ENCODE measurements at places on chromosomes 7 and 10.

GRCh38 chr7:116210345-116211005, at the start of gene TES:
TSS of gene TES (plus strand) at chr7:116210539. CDS start at chr7:116210708, 169 bp downstream.
- no peak for DNase-seq

DNA sequence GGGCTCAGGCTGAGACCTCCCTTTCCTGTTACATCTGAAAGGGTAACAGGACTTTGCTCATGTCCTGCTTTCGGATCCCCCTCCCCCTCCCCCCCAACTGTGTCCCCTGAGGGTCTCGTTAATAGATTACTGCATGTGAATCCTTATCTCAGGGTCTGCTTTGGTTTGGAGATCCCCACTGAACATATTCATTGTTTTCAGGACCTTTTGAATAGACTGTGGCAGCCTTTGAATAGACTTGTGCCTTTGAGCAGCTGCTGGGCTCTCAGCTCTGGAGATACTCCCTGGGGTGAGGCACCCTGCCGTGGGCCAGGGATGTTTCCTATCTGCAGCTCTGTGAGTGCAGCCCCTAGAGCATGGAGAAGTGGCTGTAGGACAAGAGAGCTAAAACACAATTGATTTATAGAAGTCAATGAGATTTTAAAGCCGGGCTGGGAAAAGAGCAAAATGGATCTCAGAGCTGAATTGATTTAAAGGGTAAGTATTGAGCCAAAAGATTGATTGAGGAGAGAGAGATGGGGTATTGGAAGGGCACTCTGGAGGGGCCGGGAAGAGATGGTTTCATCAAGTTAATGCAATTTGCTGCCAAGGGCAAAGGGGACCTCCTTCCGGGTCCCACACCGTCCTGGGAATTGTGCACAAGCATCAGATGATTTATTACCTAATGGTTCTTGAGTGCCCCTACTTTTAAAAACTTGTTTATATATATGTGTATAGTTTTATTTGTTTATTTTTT, 9.9 kb downstream of the ARHGAP22 start:
- DNase-seq: no peak

- DNase-seq: no peak
These were observed 380.3 kb upstream of the SEMA3C start for GRCh38 chr7:81298951-81299666.

DNA sequence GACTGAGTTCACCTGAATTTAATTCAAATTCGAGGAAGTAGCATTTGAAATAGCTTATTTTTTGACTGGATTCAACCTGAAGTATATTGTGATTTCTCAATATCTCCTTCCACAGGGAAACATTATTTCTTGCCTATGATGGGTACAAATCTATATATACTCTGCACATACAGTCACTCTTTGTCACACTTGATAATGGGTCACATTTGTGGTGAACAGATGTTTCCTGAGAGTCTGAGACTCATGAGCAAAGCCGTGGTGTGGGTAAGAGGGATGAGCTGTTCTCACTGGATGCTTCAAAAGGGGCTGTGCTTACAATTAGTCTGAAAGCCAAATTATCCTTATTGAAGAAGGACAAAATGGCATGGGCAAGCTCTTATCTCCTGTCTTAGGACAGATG, 18.0 kb upstream of the TBXAS1 start:
- no peak for DNase-seq

- no peak for DNase-seq
These were observed 87.4 kb downstream of the INPP5A start for GRCh38 chr10:132624847-132625471.

GRCh38 chr10:18087355-18087754, 52.9 kb upstream of the CACNB2 start:
- DNase-seq: no peak

DNA sequence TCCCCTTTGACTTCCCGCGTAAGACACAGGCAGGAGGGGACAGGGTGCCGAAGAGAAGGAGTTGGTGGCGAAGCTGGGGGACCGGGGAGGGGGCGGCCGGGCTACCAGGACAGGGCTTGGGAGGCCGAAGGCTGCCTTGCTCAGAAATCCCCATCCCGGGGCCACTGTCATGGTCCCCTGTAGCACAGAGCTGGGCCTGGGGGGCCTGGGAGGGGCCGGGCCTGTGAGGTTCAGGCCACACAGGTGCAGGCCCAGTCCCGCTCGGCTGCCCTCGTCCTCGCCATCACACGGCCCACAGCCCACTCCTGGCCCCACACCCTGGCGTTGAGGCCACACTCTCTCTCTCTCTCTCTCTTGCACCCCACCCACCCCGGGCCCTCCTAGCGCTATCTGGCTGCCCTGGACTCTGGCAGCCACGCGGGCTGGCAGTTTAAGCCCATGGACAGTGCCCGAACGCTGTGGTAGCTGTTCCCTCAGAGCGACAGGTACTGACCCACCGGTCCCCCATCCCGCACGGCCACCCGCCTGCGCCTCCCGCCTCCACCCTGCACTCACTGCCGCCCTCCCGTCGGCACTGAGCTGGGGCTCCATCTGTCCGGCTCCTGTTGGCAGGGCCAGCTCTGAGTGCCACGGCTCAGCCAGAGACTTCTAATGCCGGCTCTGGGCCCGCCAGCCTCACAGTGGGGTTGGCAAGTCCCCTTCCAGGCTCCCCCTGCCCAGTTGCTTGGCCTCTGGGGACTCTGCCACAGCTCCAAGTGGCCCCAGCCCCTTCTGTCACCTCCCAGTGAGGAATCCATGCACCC, 28.0 kb downstream of the TTYH3 start:
- no peak for DNase-seq

GRCh38 chr7:19508821-19509220, 200.0 kb downstream of the POLR1F start:
- no peak for DNase-seq

DNA sequence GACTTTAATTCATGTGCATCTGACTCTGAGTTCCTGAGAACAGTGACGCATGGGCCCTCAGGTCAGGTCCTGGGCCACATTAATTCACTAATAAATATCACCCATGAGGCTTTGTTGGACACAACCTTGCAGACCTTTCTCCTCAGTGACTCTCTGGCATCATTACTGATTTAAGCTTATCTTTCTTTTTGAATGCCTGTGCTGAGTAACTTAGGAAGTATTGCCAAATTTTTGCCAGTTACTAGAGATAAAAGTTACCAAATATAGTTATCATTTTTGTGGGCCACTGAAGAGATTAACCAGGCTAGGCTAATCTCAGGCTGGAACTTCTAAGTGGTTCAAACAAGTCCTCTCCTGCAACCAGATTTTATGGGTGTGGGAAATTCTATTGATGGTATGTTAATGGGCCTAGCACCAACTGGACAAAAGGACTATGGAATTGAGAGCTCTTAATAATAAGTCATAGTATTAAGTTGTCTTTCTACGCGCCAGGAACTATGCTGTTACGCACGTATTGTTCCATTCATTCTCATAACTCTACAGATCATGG, 28.8 kb upstream of the PRTFDC1 start:
- no peak for DNase-seq

DNA sequence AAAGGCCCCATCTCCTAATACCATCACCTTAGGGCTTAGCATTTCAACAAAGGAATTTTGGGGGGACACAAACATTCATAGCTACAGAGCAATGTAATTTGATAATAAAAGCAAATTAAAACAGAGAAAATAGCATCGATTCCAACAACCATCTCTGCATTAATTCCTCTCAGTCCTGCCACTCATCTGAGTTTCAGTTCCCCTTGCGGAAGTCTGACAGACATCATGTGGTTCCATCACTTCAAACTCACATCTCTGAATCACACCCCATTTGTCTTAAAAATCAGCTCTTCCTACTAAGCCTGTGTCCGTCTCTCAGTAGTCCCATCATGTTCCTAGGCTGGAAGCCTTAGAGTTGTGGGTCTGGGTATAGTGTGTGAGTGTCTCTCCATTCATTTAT, 3.6 kb downstream of the ADCK2 start:
- no peak for DNase-seq

DNA sequence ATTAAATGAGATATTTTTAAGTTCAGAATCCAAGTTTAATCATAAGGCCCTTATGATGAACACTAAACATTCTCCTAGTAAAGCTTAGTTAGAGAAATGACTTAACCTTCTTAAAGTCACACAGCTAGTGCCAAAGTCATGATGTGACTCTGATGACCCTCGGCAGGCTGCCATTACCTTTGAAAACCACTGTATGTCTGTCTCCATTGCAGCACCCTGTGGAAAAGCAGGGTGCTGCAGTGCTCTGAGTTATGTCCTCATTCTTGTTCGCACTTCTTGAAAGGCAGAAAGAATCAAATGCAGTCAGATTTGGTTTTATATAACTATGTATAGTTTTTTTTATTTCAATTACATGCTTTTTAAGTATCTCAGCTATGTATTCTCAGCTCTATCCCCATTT, 105.0 kb downstream of the PHTF2 start:
- DNase-seq: no peak

DNA sequence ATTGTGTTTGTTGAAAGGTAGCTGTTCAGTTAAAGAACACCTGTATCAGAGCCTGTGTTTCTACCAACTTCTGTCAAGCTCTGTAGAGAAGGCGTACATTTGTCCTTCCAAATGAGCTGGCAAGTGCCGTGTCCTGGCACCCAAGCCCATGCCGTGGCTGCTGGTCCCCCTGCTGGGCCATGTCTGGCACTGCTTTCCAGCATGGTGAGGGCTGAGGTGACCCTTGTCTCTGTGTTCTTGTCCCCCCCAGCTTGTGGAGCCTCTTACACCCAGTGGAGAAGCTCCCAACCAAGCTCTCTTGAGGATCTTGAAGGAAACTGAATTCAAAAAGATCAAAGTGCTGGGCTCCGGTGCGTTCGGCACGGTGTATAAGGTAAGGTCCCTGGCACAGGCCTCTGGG, 154.9 kb downstream of the EGFR start:
- no peak for DNase-seq

DNA sequence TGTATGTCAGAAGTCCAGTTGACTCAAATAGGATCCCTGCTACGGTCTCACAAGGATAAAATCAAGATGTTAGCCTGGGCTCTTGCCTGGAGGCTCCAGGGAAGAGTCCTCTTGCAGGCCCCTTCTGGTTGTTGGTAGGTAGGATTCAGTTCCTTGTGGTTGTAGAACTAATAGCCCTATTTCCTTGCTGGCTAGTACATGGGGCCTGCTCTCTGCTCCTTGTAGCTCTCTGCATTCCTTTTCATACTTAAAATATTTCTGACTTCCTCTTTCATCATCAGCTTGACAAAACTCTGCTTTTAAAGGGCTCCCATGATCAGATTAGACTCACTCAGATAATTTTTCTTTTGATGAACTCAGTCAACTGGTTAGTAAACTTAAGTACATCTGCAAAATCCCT, 756.7 kb downstream of the GATA3 start:
- no peak for DNase-seq

DNA sequence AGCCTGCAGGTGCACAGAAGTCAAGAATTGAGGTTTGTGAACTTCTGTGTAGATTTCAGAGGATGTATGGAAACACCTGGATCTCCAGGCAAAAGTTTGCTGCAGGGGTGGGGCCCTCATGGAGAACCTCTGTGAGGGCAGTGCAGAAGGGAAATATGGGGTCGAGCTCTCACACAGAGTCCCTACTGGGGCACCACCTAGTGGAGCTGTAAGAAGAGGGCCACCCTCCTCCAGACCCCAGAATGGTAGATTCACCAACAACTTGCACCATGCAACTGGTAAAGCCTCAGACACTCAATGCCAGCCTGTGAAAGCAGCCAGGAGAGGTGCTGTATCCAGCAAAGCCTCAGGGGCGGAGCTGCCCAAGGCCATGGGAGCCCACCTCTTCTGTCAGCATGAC, 205.8 kb downstream of the CCSER2 start:
- DNase-seq: peak; percentile 24

GRCh38 chr10:16184906-16185305, 251.9 kb upstream of the PTER start:
- no peak for DNase-seq

DNA sequence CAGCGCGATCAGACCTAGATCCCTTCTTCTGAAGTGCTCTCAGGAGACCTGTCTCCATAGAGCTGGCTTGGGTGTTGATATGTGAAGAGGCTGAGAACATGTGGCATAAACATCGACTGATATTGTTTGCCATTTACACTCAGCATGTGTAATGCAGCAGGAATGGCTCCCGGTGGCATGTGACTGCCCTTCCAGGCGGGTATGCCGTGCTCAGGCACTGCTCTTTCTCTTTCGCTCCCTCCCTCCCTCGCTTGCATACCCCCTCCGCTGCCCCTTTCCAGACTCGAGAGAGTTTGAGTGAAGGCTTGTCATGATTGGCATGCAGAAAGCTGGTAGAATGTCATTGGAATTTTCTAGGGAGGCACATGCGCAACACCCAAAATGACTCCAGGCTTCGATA, 107.3 kb upstream of the PDCD4 start:
- DNase-seq: no peak

- DNase-seq: no peak
These were observed 453.5 kb upstream of the SEMA3A start for GRCh38 chr7:84647797-84648757.

GRCh38 chr7:24478137-24478655, 95.1 kb upstream of the PALS2 start:
- no peak for DNase-seq

- DNase-seq: no peak
These were observed 214.5 kb downstream of the SNX13 start for GRCh38 chr7:17725821-17726220.

GRCh38 chr7:32167256-32167655, 97.0 kb upstream of the PDE1C start:
- DNase-seq: no peak

GRCh38 chr7:140604760-140605159, 35.9 kb downstream of the DENND2A start:
- DNase-seq: no peak
